ENCODE measurements at places on chromosomes 13 and 19.

DNA sequence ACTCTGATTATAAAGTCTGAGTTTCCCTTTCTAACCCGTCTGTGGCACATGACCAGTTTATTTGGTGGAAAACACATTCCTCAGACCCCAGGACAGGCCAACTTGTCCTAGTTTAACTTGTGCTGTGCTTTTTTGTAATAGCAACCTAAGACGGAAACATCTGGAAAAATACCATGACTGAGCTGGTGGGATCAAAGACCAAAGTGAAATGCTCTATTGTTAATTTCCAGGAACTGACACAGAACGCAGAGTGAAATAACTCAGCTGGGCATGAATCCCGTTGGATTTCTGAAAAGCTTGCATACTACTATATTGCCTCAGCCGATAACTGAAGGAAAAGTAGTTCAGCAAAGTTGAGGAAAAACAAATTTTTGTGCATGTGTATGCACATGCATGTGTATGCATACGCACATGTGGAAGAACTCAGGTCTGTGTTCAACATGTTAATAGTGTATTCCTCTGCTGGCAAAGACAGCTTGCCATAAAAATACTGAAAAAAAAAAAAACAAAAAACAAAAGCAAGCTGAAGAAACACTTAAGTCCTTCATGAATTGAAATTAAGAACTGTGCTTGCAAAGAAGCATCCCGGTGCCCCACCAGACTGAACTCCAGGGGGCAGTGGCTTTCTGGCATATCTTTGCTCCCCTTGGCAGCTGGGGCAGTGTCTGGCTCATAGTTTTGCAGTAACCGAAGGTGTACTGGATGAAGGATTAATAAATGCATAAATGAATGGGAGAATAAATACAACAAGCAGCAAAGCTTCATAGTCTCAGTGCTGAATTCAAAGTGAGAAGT, 187.8 kb downstream of the LHFPL6 start:
- no peak for DNase-seq

DNA sequence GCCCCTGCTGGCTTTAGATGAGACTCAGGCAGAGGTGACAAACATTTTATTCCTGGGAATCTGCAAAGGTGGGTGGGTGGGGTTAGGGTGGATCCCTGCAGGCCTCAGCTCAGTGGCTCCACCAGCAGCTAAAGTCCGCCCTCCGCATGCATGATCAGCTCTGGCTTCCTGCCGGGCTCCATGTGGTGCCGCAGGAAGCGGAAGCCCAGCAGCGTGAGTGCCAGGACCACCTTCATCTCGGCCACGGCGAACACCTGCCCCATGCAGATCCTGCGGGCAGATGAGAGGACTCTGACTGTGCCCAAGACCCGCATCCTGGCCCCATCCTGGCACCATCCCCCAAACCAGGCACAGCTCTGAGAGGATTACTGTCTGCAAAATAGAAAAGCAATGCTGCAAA, 26.3 kb downstream of the CYP4F2 start:
- no peak for DNase-seq

DNA sequence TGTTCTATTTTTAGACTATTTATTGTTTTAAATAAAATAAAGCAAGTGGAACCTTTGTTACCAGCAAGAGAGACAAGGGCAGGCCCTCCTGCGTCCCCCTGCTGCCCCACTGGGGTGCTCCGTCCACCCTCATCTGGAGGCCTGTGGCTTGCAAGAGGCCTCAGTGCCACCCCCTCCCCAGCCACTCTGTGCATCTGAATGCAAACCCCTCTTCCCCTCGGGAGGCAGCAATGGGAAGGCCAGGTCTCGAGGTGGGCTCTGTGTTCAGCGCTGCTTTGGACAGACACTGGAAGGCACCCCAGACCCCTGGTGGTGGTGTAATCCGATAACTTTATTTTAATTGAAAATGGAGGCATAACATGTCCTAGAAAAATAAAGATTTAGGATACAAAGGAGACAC, 4.6 kb downstream of the SIX5 start:
- no peak for DNase-seq

GRCh38 chr19:3176715-3177501, 1.7 kb upstream of the S1PR4 start:
- DNase-seq, result peak; percentile 54

DNA sequence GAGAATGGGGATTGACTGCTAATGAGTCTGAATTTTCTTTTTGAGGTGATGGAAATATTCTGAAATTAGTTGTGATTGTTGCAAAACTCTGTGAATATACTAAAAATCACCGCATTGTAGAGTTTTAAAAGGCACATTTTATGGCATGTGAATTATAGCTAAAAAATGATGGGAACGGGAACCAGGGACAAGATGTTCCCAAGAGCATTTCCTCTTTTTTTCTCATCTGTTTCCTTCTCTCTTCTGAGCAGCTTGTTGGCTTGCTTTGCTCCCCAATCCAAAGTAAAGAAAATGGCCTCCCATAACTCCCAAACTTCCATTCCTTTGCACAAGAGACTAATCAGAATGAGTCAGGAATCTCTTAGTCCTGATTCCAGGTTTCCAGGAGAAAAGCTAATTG, 459.2 kb downstream of the TSHZ3 start:
- no peak for DNase-seq

GRCh38 chr13:40983725-40984667, 35.1 kb downstream of the ELF1 start:
- DNase-seq, result no peak

DNA sequence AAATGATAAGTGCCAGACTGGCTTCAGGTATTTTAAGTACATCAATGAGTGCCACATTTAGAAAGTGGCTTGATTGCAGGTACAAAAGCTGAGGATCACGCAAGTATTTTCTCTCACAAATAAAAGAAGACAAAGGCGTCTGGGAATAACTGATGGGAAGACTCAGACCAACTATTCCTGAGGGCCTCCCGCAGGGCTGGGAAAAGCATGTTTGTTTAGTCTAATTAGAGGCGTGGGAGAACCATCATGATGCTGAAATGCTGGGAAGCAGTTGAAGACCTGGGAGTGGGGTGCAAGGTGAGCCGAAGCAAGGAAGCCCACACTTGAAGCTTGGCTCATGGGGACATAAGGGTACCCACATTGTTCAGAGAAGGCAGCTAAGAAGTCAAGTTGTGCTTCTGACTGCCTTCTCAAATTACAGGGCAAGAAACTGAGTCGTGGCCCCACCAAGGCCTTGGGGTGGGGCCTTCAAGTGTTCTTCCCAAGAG, 536.0 kb downstream of the MYO16 start:
- DNase-seq, result no peak

DNA sequence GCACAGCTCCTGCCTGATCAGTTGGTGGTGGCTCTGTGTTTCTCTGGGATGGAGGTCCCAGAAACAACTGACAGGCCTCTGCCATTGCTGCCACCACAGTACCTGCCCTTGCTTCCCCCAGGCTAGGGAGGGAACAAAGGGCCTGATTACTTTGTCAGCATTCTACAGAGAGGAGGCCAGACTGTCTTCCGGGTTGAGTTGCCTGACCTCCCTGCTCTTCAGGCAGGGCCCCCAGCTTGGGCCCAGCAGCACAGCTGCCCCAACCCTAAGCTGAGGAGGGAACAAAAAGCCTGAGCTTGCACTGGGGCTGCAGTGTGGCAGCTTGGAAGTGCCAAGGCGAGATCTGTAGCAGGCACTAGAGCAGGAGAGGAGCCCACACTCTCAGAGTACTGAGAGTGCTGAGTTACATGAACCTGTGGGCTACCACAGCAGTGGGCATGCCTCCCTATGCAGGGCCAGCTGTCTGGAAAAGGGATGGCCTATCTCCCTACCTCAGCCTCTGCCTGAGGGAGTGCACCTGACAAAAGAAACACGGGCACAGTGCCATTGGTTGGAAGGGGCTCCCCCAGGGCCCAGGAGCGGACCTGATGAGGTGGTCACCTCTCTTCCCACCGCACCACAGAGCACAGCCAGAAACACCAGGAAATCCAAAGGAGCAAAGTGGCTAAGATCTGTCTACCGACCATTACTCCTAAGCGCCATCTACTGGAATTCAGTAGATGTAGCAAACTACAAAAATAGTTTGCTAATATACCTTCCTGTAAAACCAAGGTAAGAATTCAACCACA, 24.4 kb downstream of the SLC25A15 start:
- no peak for DNase-seq

DNA sequence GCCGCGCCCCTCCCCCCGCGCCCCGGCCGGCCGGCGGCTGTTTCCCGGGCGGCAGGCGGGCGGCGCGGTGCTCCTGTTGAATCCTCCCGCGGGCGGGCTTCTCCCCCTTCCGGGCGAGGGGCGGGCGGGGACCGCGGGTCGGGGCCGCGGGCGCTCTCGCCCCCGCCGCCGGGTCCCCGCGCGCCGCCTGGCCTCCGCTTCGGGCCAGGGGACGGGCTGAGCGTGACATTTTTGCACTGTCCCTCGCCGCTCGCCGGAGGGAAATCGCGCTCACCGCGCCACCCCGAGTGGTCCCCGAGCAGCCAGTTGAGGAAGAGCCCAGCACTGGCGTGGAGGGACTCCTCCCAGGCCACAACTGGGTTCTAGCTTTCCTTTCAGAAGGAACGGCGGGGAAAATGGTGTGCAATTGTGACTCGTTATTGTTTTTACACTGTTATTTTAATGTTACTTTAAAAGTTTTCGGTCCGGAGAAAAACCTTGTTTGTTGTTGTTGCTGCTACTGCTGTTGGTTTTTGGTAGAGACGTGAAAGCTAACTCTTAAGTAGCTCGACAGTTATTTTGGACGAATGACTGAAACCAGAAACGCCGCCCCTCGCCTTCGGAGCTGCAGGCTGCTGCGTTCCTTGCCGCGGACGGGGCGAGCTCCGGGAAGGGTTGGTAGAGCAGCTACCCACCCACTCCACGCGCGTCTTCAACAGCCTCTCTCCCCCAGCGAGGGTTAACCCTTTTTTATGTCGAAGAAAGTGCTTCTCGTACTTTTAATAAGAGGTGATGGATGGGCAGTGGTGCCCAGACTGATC, 959 bp downstream of the PDS5B start:
- peak; percentile 34 for DNase-seq

DNA sequence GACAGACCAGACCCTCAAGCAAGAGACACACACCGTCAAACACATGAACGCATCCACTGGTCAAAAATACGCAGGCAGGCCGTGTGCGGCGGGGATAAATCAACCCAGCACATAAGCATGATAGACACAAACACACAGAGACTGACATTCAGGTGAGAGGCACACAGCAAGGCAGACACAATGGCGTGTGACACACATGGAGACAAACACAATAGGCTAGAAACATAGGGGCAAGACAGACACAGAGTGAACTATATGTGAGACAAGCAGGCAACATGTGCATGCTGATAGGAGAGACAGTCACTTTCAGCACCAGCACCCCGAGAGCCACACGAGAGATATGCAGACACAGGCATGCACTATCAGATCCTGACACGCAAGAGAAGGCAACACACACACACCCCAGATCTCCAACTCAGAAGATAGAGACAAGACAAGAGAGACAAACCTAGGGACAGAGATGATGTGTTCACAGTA, 6.9 kb upstream of the JUNB start:
- DNase-seq, result no peak

DNA sequence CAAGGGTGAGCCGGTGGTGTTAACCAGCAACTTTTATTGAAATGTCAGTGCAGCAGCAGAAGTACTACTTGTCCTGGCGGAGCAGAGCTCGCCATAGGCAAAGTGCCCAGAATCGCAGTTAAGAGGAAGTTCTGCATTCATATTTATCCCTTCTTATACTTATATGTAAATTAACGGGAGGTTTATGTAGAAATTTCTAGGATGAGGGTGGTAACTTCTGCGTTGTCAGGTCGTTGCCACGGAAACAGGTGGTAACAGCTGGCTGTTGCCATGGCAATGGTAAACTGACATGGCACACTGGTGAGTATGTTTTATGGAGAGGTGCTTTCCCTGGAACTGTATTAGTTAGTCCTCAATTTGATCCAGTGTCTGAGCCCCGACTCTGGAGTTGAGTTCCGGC, 2494.9 kb upstream of the PCDH20 start:
- no peak for DNase-seq

DNA sequence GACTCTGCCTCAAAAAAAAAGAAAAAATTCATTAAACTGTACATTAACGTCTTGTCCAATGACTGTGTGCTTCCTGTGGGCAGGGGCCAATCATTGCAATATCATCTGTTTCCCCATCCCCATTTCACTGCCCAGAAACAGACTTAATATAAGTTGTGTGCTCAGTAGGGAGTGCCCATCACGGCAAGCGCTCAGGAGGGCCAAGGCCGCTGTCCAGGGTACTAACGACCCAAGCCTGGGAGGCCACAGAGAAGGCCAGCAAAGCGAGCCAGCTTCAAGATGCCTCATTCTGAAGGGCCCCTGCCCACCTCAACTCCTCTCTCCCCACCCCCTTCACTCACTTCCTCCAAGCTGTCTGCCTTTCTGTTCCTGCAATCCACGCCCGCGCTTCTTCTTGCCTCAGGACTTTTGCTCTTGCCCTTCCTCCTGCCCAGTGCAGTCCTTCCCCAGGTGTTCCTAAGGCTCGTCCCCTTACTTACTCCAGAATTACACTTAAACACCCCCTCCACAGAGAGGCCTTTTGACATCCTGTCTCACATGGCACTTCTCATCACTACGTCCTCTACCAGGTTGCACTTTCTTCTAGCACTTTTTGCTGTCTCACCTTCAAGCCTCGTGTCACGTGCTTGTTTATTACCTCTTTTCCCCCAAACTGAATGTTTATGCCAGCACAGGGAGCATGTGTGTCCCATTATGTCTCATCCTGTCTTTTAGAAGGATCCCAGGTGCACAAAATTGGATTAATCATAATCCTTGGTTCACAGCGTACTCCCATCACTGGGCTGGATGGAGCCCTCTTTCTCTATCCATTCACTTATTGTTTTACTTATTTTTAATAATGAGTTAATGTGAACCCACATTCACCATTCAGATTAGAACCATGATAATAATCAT, 11.3 kb upstream of the POU2F2 start:
- no peak for DNase-seq

DNA sequence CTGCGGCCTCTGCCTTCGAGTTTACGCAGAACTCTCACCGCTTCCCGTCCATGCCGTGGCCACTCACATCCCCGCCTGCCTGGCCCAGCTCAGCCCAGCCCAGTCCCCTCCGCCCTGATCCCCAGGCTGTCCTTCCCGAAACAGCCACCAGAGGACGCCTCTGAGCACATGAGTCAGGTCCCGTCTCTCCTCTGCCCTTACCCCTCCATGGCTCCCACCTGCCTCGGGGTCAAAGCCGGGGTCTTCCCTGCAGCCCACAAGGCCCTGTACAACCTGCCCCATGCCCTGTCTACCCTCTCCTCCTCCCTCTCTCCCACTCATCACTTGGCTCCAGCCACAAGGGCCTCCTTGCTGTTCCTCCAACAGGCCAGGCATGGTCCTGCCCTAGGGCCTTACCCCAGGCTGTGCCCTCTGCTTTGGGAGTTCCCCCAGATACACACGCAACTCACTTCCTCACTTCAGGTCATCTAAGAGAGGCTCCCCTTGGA, 8.1 kb upstream of the SEMA6B start:
- DNase-seq, result peak; percentile 22

GRCh38 chr19:15609261-15609660, 5.8 kb upstream of the CYP4F8 start:
- DNase-seq, result no peak

DNA sequence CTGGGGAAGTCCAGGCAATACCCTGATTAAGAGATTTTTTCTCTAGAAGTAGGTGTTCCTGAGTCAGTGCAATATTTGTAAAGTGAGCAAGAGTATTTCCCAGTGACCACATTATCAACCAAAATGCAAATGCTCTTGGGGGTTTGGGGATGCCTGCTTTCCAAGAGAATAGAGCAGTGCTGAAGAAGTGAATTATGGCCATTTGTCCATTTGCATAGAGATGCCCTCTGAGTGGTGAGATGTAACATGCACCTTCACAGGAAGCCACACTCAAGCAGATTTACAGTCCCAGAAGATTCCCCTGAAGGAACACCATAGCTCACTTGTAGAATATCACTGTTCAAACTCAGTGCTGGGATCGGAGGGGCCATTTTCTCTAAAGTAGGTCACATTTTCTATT, 71.8 kb downstream of the TNFSF11 start:
- DNase-seq, result no peak

- no peak for DNase-seq
Measured at GRCh38 chr13:110339263-110339662, 32.2 kb downstream of the COL4A2 start.
